Stimulated activated CD8-positive, alpha-beta memory T cell treated with anti-CD3 and anti-CD28 coated beads, Interleukin-4, amount 100 ng/mL, for 4 hours (primary cell): ENCODE measurements at places on chromosomes 7 and 10.

GRCh38 chr10:2340831-2341647 lies 603.7 kb upstream of the ADARB2 start:
- DNase-seq: no peak

GRCh38 chr7:76390092-76390491 lies 19.4 kb downstream of the SSC4D start:
- no peak for DNase-seq

DNA sequence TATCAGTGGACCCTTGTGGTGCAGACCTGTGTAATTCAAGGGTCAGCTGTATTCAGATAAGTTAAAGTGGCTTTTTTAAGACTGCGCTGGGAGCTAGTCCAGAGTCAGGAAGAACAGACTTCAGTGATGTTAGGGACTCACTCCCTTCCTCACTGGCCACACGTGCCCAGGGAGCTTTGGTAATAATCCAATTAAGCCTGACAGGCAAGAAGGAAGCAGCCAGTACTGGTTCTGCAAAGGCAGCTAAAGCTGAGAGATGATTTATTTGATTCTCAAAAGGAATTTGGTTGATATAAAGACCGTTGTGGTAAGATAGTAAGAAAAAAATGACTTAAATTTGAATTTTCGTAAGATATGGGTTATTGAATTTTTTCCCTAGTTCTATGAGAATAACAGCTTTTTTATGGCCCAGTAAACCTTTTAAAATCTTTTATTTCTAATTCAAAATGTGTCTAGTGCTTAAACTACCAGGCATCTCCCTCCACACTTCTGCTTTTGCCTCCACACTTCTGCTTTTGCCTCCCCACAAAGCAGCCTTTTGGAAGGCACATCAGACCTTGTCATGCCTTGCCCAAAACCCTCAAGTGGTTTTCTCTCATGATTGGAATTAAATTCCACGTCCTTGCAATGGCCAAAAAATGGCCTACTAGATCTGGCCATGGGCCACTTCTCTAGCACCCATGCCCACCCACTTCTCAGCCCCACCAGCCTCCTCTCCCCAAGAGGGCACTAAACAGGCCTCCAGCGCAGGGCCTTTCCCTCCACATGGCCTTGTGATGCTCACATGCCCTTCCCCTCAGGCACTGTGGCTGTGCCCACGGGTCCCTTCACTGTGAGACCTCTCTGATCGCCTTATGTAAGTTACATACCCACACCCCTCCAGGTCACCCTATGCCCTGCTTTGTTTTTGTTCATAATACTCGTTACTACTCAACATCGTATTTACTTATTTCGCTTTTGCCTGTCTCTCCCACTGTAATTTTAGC lies 92.5 kb downstream of the POU6F2 start:
- DNase-seq: no peak

DNA sequence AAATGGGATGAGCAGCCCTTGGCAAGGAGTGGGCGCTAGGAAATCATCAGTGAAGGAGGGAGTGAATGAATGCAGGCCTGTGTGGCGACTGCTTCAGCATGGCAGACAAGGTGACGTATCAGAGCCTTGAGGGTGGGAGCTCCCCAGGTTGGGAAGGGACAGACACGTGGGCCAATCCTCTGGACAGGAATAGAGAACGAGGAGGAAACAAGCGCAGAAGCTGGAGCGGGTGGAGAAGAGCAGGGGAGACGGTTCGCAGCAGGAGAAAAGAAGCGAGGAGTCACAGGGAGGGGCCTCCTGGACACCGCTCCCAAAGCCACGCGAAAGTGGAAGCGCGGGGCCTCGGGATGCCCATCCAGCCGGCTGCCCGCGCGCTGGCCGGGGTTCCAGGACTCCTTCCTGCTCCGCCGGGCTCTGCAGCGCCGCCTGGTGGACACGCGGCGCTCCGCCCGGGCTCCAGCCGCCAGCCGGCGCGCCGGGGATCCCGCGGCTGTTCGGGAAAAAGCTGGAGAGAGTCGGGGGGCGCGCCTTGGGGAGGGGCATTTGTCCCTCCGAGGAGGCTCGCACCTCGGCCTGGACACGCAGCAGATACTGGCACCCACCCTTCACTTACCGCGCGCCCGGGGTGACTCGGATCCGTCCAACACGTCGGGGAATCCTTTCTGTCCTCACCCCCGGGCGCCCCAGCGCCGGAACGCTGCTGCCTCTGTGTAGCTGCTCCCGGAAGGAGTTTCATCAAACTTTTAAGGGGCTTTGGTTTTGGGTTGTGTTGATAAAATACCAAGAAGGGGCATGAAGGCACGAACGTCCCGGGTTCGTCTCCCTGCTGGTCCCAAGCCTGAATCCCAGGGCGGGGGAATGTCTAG lies 6.3 kb downstream of the ZNF503 start:
- DNase-seq: no peak

GRCh38 chr7:48337012-48337621 lies 165.9 kb downstream of the ABCA13 start:
- no peak for DNase-seq

GRCh38 chr10:13046851-13047528 lies 45.5 kb upstream of the CCDC3 start:
- DNase-seq: no peak

GRCh38 chr7:100372694-100373093 lies 593 bp upstream of the PILRA start:
- DNase-seq: no peak

GRCh38 chr10:42836096-42836495 lies 53.5 kb downstream of the BMS1 start:
- DNase-seq: no peak

DNA sequence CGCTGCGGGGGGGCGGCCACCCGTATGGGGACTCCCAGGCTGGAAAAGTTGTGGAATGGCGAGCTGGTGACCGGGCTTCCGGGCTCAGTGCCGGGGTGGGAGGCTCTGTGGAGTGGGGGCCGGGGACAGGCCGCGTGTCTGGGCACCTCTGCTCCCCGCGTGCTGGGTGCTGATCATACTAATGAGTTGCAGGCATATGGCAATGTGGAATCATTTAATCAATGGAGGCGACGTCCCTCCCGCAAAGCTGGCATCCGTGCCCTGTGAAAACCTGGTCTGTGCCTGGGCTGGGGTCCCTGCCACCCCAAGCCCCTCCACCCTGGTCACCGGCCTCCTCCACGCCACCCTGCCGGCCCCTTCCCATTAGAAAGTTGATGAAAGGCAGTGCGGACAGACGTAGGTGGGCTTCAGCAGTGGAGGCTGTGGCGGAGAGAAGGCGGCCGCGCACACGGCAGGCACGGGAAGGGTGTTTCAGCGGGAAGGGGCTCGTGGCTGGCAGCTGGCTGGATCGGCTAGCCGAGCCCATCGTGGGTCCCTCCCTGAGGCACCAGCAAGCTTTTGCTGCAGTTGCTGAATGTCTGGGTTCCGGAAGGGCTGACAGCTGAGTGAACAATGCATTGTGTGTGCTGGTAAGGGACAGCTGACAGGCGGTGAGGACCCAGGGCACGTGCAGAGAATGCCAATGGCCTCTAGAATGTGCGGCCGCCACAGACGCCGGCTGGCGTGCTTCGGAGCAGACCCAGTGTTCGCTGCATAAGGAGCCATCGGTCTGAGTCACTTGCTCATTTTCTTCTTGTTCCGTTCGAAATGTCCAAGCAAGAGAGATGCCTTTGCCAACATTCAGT lies 1.5 kb downstream of the ADGRA1 start:
- DNase-seq: no peak

GRCh38 chr10:62136931-62137330 lies 131.7 kb downstream of the RTKN2 start:
- DNase-seq: no peak

- DNase-seq: no peak
Measured at GRCh38 chr7:39847227-39847626, 102.8 kb upstream of the CDK13 start.

DNA sequence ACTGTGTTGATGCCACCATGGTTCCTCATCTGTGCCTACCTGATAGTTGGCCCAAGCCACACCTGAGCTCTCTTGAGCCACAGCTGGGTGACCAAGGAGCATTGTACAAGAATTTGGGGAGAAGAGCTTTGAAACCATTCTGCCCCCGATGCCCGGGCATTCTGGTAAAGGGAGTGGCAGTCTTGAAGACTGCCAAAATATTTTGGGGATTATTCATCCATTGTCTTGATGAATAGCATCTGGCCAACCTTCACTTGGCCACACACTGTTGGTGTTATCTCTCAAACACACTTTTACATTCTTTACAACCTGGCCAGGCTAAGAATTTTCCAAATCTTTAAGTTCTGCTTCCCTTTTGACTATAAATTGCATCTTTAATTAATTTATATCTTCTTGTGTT lies 113.1 kb upstream of the PCBD1 start:
- no peak for DNase-seq

DNA sequence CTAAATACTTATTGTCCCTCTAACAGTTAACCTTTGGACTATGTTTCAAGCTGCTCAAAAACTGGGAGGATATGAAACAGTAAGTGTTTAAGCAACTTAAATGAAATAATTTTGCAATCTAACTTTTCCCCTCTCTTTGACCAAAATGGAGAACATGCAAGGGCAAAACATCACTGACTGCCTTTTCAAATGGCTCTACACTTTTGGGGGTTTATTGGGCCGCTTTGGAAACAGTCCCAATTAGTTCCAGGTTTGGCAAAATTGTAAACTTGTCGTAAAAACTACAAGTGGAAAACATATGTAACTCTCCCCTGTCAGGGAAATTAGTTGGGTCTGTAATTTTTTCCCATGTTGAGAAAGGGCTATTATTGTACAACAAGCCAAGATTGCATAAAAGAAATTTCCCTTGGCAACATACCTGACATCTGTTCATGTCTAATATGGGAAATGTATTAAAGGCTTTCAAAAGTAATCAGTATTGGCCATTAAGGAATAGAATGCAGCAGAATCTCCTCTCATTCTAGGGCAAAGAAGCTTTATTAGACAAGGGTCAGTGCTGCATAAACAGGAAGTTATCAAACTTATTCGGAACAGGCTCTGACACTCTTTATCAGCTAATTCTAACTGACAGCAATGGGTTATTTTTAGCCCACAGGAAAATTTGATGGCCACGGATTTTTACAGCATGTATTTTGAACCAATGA lies 157.9 kb downstream of the ARID5B start:
- no peak for DNase-seq

DNA sequence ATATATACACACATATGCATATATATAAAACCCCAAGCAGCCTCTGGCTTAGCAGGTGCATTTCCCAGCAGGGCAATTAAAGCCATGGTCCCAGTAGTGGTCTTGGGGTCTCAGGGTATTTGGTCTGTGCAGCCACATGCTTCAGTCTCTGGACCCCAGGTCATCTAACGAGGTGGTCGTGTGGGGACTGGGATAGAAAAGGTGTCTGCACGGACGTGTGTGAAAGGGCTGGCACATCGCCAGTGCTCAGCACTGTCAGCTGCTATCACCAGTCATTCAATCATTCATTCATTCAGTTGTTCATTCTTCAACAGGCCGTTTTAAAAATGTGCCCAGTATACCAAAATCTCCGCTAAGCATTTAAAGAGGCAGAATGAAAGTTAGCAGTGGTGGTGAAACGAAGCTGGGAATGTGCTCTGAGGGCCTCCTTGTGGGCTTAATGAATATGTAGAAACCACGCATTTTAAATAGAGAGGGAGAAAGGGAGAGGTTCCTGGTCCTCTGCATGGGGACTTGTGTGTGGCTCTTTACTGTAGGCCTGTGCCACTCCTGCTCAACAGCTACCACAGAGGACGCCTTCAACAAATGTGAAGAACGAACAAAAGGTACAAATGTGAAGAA lies 170.4 kb downstream of the EGFR start:
- DNase-seq: no peak

DNA sequence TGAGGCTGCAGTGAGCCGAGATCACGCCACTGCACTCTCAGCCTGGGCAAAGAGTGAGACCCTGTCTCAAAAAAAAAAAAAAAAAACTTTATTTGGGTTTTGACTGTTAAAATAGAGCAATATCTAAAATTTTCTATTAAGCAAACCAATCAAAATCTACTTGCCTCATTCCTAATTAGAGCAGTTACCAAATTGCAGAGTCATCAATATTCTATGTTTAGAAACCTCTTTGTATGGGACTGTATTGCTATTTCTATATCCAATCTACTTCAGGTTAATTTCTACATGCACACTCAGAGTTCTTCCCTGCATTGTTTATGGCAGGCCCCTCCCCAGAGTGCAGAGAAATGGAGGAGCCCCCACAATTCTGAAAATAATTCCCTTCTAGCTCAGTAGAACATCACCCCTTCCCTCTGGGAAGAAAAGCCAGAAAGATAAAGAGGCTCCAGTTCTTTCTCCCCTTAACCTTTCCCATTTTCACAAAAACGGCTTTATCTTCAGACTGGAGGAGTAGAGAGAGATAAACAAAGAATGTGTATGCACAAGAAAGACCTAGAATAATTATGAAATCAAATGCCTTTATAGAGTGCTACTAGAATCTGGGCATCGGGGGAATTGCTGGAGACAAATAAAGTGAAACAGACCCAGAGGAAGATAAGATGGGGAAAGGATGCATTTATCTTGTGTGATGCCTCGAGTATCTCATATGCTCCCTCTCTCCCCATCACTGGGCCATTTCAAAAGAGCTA lies 17.9 kb downstream of the SCRN1 start:
- no peak for DNase-seq

GRCh38 chr10:84478151-84478550 lies 149.8 kb downstream of the CCSER2 start:
- DNase-seq: no peak

- DNase-seq: no peak
Measured at GRCh38 chr10:49519717-49520116, 19.2 kb downstream of the ERCC6 start.

DNA sequence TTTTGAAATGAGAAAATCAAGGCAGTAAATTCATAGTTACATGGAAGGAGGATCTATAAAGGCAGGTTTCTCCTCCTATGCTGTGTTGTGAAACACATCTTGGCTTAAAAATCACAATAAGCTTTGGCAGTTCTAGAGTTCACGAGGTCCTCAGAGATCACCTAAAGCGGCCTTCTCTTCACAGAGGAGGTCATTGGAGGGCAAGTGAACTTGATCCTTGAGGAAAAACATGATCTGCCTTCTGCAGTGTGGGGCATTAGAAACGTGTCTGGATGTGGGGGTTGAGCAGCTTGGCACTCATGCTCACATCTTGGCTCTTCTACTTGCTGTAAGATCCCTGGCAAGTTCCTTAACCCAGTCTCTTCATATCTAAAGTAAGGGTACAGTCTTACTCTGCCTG lies 96.1 kb upstream of the BMPER start:
- no peak for DNase-seq

DNA sequence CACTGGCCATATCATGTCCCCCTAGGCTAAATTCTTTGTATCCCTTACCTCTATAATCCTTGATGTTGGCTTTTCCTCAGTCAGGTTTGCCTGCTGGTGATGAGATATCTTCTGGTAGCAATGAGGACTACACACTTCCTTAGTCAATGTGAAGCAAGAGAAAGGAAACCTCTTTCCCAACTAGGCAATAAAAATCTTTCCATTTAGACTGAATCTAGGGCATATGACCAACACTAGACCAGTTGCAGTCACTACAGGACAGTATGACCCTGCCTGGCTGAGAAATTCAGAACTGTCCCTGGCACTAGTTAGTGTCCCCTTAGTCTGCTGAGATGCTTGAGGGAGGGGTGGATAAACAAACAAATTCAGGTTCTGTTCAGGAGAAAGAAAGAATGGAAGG lies 142.6 kb downstream of the RNLS start:
- DNase-seq: no peak
